ENCODE measurements at places on chromosomes 1 and 21. TPM values are rescaled to one million over a fixed set of nuclear protein-coding genes. Genes with fewer than 3 reads are reported as not detected.

ACAP3 gene
- 55.5 TPM for total RNA-seq

AMIGO1 gene
- total RNA-seq = 8.1 TPM

SPRR2E gene
- total RNA-seq = not detected

MR1 gene
- 26.2 TPM for total RNA-seq

GPR153 gene
- total RNA-seq = 10.3 TPM

HSD3B2 gene
- not detected for total RNA-seq

LCE2B gene
- not detected for total RNA-seq

KRTAP24-1 gene
- not detected for total RNA-seq

SNX27 gene
- 40.9 TPM for total RNA-seq

CBR3 gene
- total RNA-seq = 33.1 TPM

PODN gene
- total RNA-seq = 798 TPM

DCDC2B gene
- total RNA-seq = not detected

TMEM269 gene
- total RNA-seq = 0.21 TPM

PTCH2 gene
- 13.4 TPM for total RNA-seq

PALMD gene
- 105 TPM for total RNA-seq

HPDL gene
- total RNA-seq = 1.7 TPM

GRIK3 gene
- 17.4 TPM for total RNA-seq

ZNF683 gene
- not detected for total RNA-seq

PGLYRP3 gene
- total RNA-seq = not detected

TNFSF4 gene
- total RNA-seq = 0.87 TPM

GFI1 gene
- total RNA-seq = 1.2 TPM

MMEL1 gene
- total RNA-seq = 2.2 TPM

PLA2G2F gene
- not detected for total RNA-seq

RNF223 gene
- not detected for total RNA-seq

IFT25 gene
- total RNA-seq = 39.9 TPM

AGRN gene
- 10.9 TPM for total RNA-seq

LCE3E gene
- not detected for total RNA-seq

SLC25A24 gene
- 37.1 TPM for total RNA-seq

SHE gene
- 17.9 TPM for total RNA-seq

MARK1 gene
- total RNA-seq = 12.1 TPM

CD5L gene
- total RNA-seq = not detected

SPATC1L gene
- 12.9 TPM for total RNA-seq

All from tibial nerve (tissue), 4 donors.